ENCODE measurements at places on chromosomes 7 and 10. TPM values are rescaled to one million over a fixed set of nuclear protein-coding genes. Genes with fewer than 3 reads are reported as not detected.

GRCh38 chr7:107563775-107564552, at the start of the genes COG5 and DUS4L:
Gene COG5 (minus strand): TSS chr7:107563920. CDS start chr7:107563896, 24 bp downstream.
Gene DUS4L (plus strand): TSS chr7:107563971. CDS start chr7:107567071, 3,100 bp downstream.
- peak; percentile 92 for DNase-seq

DNA sequence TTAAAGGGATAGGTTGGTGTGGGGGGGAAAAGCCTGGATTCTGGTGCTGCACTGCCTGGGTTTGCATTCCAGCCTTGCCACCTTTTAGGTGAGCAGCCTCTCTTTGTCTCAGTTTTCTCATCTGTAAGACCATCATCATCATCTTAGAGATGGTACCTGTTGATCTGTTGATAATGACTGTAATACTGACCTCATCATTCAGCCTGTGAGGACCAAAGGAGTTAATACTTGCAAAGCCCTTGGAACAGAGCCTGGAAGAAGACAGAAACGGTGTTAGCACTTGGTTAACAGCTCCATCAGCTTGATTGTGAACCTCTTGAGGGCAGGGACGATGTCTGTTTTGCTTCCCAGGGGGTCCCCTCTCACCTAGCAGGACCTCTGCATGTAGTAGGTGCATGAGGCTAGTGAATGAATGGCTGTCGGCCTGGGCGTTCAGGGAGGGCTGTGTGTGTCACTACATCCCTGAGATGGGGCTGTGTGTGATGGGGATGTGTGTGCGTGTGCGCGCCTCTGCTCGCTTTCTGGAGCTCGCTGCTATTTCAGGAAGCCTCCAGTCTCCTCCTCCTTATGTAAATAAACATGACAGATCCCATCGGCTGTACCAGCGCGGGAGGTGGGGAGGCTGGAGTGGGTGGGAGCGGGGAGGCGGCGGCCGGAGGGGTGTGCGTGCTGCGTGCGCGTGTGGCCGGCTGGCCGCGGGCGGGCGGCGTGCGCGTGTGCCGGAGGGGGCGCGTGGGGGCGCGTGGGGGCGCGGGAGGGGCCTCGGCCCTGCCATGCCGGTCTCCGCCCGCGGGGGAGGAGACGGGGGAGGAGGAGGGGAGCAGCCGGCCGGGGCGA, 61.2 kb downstream of the NEURL1 start:
- DNase-seq, result peak; percentile 67

DNA sequence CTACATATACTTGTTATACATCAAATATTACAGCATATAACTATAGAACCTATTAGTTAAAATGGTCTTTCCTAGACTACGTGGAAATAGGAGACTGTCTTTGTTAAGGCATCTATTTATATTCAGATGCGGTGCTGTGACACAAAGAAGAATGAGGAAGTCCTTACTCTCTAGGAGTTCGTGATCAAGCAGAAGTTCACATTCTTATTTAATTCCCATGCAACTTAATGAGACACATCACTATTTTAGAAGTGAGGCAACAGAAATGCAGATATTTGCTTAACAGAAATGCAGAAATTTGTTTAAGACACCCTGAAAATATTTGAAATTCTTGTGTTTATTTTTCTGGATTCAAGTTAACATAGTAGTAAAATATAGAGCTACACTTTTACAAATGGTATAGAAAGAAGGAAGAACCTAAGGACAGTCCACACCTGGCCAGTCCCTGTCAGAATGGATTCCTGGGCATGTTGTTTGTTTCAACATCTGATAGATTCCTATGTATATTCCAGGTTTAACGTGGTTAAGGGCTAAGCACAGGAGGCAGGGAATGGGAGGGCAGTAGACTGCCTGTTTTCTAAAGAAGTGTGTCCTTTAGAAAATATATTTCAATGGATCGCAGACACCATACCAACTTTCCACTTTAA, 70.6 kb upstream of the NXPH1 start:
- no peak for DNase-seq

DNA sequence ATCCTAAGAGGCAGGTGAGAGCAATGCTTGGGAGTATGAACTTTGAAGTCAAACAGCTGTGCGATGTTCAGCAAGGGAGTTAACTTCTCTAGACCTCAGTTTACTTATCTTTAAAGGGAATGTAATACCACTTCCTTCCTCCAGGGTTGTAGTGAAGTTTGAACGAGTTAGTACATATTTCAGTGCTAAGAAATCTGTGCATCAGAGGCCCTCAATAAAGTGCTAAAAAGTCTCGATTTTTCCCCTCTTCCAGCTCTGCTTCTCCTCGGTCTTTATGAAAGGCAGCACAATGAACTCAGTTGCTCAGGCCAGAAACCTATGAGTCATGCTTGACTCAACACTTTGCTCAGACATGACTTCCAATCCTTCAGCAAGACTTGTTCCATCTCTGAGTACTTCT, 418.9 kb downstream of the MDFIC start:
- no peak for DNase-seq

GRCh38 chr10:98110356-98110755, 24.1 kb upstream of the R3HCC1L start:
- no peak for DNase-seq

DNA sequence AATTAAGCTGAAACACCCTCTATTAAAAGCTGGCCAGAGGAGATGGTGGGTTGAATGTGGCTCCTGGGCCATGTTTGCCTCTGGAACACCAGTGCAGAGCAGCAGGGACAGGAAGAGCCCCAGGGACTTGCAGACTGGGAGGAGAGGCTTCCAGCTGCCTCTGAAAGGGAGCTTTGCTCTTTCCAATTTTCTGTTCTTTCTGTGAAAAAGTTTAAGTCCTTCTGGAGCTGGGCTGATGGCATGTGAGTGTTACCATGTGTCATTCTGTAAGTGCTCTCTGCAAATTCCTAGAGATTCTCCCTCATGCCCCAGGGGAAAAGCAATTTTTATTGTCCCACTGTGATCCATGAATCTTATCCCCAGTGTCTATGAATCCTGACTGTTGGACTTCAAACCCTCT, 112.8 kb upstream of the LANCL2 start:
- DNase-seq, result no peak

- DNase-seq, result no peak
Observed at GRCh38 chr7:139589474-139589873, 66.0 kb downstream of the CLEC2L start.

CDNF gene
- 19.3 TPM for polyA plus RNA-seq

CYP17A1 gene
- 0.24 TPM for polyA plus RNA-seq

CPA5 gene
- polyA plus RNA-seq, result 0.42 TPM

CPA4 gene
- 0.20 TPM for polyA plus RNA-seq

GRCh38 chr7:4768597-4769569, 6.5 kb upstream of the AP5Z1 start:
- DNase-seq, result no peak

RADIL gene
- polyA plus RNA-seq, result 0.65 TPM

LRRC18 gene
- polyA plus RNA-seq, result not detected

DNA sequence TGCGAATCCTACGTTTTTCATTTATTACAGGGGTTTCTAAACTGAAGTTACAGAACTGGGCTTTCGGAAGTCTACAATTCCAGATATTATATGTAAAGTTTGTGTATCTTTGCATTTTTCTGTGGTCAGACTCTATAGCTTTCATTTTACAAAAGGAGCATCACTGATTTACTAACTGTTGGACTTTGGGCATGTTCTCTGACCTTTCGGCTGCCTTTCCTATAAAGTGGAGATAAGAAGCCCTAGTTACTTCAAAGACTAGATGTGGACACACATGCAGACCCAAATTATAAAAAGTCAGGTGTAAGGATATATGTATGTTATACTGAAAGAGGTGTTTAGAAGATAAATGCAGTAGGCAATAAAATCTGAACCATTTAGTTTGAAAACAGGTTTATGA, 126.6 kb upstream of the PRKCQ start:
- DNase-seq, result no peak

KEL gene
- 0.06 TPM for polyA plus RNA-seq

DNA sequence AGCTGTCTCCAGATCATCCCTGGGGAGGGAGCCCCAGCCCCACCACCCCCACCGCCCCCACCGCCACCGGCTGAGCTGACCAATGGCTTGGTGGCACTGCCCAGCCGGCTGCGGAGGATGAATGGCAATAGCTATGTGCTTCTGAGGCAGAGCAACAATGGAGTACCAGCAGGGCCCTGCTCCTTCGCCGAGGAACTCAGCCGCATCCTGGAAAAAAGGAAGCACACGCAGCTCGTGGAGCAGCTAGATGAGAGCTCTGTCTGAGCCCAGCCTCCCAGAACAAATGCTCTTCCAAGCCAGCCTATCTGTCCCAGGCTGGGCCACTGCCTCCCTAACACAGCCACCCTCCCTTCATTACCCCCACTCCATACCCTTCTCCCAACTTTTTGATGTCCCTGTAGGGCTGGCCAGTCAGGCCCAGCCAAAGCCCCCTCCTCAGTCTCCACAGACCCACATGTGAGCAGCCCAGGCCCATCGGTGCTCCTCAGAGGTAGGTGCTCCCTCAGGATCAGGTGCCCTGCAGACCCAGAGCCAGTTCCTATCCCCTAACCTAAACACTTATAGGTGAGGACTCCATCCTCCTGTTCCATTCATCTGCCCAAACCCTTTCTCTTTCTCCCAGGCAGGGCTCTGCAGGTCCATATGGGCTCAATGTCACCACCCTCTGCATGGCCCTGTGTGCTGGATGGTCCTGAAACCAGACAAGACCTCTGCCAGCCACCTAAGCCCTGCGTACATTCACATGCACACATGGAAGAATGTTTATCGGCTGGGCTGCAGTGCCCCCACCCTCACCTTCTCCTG, 3.2 kb downstream of the MRPL43 start:
- peak; percentile 28 for DNase-seq

AOAH gene
- 0.38 TPM for polyA plus RNA-seq

FBXO24 gene
- 0.23 TPM for polyA plus RNA-seq

RPP30 gene
- polyA plus RNA-seq, result 31.5 TPM

- DNase-seq, result no peak
Observed at GRCh38 chr10:51377932-51378599, 303.8 kb downstream of the PRKG1 start.

GRCh38 chr7:15681631-15682030, 4.9 kb downstream of the MEOX2 start:
- no peak for DNase-seq

DNA sequence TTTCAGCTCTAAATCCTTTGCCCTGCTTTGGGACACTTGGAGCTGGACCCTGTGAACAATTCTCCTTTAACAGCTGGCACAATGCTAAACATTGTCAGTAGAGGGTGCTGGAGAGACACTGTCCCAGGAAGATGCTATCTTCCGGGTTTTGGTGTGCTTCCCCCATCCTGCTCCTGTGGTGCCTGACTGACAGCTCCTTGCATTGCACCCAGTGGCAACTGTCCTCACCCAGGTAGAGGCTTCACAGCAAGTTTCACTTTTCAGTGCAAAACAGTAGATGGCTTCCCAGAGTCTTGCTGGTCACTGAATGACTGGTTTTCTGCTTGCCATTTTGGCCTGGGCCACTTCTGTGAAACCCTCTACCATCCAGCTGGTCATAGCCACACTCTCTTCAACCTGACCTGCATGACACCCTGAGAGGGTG, 77.3 kb downstream of the CDC14C start:
- no peak for DNase-seq

DNA sequence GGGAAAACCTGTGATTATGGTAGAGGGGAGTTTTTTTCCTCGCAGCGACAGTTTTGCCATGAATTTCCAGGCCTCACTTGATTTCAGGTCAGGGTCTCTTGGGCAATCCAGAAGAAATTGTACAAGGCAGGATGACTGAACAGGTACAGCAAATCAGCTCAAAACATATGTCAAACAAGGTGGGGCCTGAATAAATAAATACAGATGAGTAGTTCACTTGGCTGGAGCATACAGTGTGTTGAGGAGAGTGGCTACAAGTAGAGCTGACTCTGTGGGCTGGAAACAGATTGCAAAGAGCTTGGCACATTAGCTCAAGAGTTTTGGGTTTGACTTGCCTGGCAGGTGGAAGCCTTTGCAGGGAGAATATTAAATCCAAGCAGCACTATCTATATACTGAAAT, 15.0 kb downstream of the GIMAP8 start:
- DNase-seq, result no peak

DNA sequence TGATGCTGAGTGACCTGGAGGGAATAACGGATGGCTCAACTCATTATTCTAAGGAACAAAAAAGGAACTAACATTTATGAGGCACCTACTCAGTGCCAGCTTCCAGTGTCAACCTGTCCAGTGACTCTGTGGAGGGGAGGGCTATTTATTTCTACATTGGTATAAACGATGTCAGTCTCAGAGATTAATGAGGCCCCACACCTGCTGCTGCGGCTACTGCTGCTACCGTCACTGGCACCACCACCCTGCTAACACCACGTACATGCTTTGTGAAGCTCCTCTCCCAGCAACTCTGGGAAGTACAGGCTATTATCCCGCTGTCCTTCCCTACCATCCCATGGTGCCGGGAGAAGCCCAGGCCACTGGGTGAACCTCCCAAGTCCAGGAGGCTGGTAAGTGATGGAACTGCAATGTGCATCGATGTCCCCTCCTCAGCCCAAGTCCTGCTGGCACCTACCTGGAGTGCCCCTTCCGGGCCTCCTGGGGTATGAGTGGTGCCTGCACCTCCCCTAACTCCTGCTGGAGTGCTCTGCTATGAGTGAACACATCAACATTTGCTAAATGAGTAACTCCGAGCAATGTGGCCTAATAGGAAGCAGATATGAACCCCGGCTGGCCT, 101.5 kb downstream of the ARHGAP22 start:
- DNase-seq, result no peak

RNF148 gene
- polyA plus RNA-seq, result not detected

GPC2 gene
- 0.30 TPM for polyA plus RNA-seq
